NCI-H82 (cell line): ENCODE measurements at places on chromosomes 5 and 9.

GRCh38 chr9:78567693-78568092, 270.8 kb downstream of the PSAT1 start:
- DNase-seq: no peak

DNA sequence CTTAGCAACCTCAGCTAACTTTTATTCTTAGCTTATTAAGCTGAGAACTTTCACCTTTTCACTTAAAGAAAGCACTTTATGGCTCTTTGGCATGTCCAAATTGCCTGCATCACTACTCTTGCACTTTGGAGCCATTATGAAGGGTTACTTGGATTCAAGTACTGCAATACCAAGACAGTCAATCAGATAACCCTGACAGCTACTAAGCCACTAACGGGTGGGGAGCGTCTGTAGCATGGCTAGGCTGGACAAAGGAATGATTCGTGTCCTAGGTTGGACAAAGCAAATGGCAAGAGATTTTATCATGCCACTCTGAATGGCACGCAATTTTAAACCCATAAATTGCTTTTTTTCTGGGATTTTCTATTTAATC, 39.6 kb downstream of the TRPM6 start:
- no peak for DNase-seq

DNA sequence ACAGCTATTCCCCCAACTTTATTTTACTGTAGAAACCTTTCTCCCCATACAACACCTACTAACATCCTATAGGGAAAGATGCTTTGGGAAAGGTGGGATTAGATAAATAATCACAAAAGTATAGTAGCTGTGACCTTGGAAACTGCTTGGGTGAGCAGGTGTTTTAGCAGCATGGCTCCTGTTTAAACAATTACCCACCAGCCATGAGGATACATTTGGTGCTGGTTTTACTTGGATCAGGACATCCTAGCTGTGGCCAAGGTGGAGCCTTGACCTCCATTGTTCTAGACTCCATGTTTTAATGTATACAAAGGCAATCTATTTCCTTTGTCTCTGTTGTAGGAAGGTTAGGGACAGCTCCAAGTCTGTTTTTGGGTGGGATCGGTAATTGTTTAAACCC, 56.8 kb upstream of the ALDH1B1 start:
- DNase-seq: no peak

- peak; percentile 91 for DNase-seq
These were observed 67.4 kb upstream of the TBC1D9B start for GRCh38 chr5:179974946-179975712.
